ENCODE measurements at places on chromosomes 13 and 19. TPM values are rescaled to one million over a fixed set of nuclear protein-coding genes. Genes with fewer than 3 reads are reported as not detected.
A peak's percentile ranks its signal among the peaks of the same experiment; 100 is the strongest.

Gene CBLC
- total RNA-seq: not detected

Gene FXYD5
- 256 TPM for total RNA-seq

DNA sequence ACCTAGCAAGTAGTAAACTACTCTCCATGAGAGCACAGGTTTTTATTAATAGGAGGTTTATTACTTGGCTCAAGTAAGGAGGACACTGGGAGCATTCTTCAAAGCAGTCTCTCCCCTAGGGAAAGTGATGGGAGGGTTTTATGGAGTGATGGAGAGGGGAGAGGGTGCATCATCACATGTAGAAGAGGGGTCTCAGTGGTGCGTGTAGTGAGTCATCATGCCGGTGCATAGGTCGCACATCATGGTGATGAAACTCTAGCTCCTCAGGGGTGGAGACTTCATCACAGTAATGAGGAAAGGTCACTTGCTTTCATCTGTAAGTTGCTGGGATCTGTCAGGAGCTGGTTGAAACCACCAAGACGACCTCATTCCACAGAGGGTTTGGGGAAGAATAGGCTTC is 210.8 kb upstream of the UBL3 start:
- DNase-seq: no peak

Gene PRRG2
- 0.17 TPM for total RNA-seq

GRCh38 chr19:11295665-11296245 is at the start of gene TSPAN16:
Gene TSPAN16, plus strand, starts transcription at chr19:11296160. Its CDS starts 138 bp downstream, at chr19:11296298.
- no peak for DNase-seq

GRCh38 chr19:57583521-57584416 is at the start of gene ZIK1:
Gene ZIK1, plus strand, starts transcription at chr19:57584145. Its CDS starts 212 bp downstream, at chr19:57584357.
- peak; percentile 93 for DNase-seq

DNA sequence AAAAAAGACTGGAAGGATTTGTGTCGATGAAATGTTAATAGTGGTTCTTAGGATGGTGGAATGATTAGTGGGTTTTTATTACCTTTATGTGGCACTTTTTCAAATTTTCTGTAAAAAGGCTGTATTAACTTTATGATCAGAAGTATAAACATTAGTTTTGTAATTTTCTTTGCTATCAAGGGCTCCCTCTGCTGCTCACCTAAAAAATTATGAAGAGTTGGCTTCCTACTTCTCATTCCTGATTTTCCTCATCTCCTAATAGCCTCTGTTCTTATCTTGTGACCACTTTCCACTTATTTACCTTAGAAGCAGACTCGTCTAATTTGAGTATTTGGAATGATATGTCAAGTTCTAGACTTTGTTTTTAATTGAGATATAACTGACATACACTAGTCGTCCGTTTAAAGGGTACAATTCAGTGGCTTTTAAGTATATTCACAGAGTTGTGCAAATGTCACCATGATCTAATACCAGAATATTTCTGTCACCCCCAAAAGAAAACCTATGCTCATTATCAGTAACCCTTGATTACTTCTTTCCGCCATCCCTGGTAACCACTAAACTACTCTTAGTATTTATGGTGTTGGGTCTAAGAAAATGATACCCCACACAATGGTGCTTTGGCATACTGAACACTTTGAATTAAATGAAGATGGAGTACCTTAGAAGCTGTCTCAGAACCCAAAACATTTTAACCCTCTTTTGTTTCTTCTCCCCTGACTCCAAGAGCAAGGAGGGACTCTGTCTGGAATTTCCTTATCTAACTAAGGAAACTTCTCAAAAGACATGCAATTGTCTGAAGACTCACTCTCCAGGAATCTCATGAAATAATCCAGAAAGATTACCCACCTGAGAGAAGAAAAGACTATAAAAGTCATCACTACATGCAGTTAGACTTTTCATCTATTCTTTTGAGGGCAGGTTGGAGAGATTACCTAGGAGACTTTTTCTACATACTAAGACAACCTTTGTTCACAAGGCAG is 311.3 kb downstream of the DLEU7 start:
- peak; percentile 46 for DNase-seq

DNA sequence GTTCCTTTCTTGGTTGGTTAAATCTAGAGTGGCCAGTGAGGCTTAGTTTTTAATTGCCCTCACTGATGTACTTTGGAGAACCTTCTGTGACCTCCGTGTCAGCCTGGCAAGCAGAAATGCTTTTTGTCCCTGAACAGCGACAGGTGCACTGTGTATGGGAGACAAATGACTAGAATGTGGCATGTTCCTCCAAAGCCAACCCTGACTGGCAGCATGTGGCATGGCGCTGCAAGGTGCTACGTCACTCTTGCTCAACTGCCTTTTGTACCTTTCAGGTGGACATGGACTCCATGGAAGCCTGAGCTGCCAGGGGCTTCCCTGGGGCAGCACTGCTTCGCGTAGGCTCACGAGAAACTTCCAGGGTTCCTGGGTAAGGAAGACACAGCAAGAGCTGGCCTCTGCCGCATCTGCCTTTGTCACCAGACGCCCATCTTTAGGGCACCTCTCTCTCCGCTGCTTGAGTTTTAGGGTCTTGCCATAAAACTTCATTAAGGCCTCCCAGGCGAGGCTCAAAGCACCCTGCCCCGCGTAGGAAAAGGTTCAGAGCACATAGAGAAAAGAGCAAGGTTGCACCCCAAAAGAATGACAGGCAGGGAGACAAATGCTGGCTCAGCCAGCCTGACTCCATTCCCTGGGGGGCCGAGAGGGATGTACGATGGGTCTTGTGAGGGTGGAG is 167.1 kb upstream of the SOX1 start:
- DNase-seq: no peak

Gene IL12RB1
- total RNA-seq: 3.8 TPM

Gene MYO9B
- 33.0 TPM for total RNA-seq

Gene PTH2
- not detected for total RNA-seq
